ENCODE measurements at places on chromosomes 13 and 19.

- no peak for DNase-seq
Measured at GRCh38 chr13:54018485-54018884, 989.9 kb downstream of the OLFM4 start.

DNA sequence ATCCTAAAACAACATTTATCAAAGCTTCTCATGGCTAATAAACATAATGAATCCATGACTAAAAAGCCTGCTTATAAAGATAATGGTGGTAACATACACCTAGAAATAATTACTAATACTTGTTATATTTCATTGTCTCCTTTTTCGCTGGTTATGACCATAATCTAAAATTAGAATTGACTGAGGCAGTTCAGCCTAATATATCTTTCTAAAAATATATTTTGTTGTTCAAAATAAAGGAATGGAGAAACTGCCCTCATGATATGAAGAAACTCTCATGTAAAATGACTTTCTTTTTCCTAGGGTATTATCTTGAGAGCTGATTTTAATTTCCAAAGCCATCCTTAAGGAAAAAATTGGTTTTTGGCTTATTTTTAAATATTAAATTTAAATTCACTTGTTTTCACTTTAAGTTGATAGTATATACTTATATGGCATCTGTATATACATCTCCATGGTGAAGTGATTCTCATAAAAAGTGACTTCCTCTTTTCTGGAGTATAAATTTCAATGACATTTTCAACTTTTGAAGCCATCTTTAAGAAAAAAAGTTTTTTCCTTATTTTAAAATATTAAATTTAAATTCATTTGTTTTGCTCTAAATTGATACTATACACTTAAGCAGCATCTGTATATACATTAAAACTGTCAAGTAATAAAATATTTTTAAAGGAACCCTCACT lies 204.6 kb downstream of the VWA8 start:
- no peak for DNase-seq

DNA sequence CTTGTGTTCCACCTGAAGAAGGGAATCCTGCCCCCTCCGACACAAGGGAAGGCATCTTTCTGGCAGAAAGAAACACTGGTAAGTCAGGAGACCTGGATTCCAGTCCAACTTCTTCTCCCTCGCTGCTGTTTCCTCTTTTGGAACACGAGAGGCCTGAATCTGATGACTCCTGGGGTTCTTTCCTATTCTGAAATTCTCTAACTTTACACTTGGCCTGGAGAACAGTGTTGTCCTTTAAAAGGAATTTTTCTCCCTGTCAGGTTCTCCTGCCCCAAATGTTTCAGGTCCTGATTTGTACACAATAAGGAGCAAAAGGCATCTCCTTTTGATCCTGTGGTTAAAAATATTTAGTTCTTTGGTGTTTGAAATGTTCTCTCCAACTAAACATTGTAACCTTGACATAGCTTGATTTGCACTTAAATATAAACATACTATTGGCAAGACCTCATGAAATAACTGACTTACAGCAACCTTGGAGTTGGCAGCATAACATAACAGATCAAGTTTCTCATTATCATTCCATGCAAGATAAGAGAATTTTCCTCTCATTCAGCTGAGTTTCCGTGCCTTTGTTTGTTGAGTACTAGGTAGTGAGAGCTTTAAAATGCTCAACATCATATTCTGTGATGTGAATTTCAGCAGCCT lies 244.8 kb downstream of the COG6 start:
- DNase-seq: no peak

GRCh38 chr13:40777166-40777808 lies 6.3 kb upstream of the MRPS31 start:
- no peak for DNase-seq

DNA sequence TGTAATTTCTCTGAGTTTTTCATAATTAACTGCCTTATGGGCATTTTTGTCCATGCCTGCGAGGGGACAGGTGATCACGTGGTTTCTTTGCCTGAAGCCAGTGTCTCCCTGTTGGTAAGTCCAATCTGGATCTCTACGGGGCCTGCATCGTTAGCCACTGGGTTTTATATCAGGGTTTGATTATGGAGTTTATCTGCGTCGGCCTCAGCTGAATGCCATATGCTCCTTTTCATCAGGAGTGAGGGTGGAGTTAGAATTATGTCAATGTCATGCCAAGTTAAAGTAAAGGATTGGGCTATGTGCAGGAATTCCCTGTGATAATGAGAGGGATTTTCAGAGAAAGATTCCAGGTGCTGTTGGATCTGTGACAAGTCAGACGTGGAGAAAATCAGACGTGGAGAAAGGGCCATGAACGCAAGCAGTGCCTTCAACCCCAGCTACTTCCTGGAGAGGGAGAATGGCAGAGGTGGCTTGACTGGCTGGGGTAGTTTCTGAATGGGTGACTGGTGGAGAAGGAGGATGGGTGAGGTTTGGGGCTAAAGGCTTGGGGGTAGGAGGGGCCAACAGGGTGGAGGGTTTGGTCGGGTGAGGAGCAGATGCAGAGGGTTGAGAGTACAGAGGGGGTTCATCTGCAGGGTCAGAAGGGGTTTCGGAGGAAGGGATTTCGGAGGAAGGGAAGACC lies 24.3 kb downstream of the TMEM255B start:
- DNase-seq: no peak

- no peak for DNase-seq
Measured at GRCh38 chr13:27113436-27113835, 58.2 kb downstream of the USP12 start.

- no peak for DNase-seq
Measured at GRCh38 chr13:65090186-65090585, 2139.9 kb downstream of the PCDH9 start.

- no peak for DNase-seq
Measured at GRCh38 chr13:22198001-22198400, 527.1 kb downstream of the FGF9 start.

DNA sequence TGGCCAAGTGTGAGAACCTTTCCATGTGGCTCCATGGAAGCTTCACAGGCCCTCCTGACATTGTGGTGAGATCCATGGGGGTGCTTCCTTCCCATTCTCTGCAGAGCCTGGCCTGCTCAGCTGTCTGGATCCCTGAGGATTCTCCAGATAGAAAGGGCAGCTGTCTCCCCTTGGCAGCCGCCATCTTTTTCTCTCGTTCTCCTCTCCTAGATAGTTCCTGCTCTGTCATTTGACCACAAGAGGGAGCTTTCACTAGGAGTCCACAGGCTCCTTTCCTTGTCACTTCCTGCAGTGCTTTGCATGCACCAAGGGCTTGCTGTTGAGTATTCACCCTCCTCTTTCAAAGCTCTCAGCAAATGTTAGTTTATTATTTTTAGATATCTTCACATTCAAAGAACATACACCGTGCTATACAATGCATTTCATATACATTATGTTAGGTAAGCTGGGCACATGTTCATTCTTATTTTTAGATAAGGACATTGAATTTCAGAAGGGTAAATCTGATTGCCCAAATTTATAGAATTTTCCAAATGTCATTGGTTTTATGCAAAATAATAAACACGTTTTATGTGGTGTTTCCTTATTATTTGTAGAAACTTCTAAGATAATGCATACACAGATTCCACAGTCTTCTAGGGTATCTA lies 133.2 kb downstream of the FRY start:
- DNase-seq: no peak

DNA sequence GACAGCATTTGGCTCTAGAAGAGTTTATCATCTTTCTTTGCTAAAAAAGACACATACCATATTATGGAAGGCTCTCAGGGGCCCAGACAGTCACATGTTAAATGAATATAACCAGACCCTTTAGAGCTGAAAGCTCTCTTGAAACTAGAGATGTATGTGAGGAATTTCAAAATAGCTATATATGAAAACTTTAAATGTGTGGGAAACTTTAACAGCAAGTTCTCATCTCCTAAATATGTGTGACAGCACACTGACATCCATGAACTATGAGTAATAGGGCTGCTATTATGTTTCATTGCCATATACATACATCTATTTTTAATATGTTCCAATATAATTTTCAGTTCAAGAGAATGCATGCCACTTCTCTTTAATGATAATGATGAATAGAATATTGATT lies 509.5 kb downstream of the GPC6 start:
- no peak for DNase-seq

GRCh38 chr19:42121036-42121621 lies 11.1 kb downstream of the POU2F2 start:
- no peak for DNase-seq

DNA sequence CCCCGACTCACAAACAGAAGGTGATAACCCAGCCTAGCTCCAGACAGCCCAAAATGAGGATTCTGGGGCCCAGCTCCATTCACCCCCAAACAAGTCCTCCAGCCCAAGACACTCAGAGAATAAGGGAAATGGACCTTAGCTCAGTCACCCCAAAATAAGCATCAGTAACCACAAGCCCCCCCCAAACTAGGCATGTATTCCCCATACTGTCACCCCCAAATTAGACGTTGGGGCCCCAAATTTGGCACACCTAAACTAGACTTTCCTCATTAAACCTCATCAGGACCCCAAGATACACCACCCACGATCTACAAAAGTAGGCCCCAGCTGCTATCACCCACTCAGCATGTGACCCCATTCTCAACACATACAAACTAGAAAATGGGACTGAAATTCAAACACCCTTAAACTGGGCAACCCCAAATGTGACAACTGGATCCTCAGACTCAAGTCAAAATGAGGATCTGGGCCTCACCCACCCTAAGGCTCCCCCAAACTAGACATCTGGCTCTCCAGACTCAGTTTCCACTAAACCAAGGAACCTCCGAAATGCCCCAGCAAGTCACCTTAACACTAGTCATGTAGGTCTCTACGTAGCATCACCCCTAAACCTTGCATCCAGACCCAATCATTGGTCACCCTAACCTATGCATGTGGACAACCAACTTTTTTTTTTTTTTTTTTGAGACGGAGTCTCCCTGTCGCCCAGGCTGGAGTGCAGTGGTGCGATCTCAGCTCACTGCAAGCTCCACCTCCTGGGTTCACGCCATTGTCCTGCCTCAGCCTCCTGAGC lies 13.4 kb upstream of the ERFL start:
- no peak for DNase-seq

GRCh38 chr19:19213426-19214158 lies 1.8 kb downstream of the NCAN start:
- no peak for DNase-seq

Measured in cerebellar nuclear complex (tissue), 1 donor.